Keratinocyte (primary cell): ENCODE measurements at places on chromosomes 6 and 20. TPM values are rescaled to one million over a fixed set of nuclear protein-coding genes. Genes with fewer than 3 reads are reported as not detected.

The CNR1 gene
- polyA plus RNA-seq, result not detected in 3 replicates

The TMC2 gene
- not detected in 3 replicates for polyA plus RNA-seq

The MOXD1 gene
- 2.3 to 2.7 TPM (median 2.3 TPM) in 3 replicates for polyA plus RNA-seq

- H3K4me3 ChIP-seq, result no peak overlapping the region
- no peaks in the 10 kb centered on the region for H3K27me3 ChIP-seq
- no peak overlapping the region for H3K27ac ChIP-seq
- no peak for DNase-seq
Observed at GRCh38 chr6:64217721-64218620, 582.4 kb downstream of the PHF3 start.

- H3K27me3 ChIP-seq, result no peaks in the 10 kb centered on the region
- H3K36me3 ChIP-seq, result no peaks in the 10 kb centered on the region
- no peak for DNase-seq
- no peak overlapping the region for H3K4me3 ChIP-seq
- no peak overlapping the region for H3K27ac ChIP-seq
Observed at GRCh38 chr20:38628580-38629470, 27.2 kb downstream of the ARHGAP40 start.
